ENCODE measurements at places on chromosomes 7 and 10. TPM values are rescaled to one million over a fixed set of nuclear protein-coding genes. Genes with fewer than 3 reads are reported as not detected.

PPIA gene
- 1,069 TPM for polyA plus RNA-seq

INMT gene
- 20.4 TPM for polyA plus RNA-seq

GSDME gene
- polyA plus RNA-seq: 16.6 TPM

EBLN1 gene
- not detected for polyA plus RNA-seq

PAPOLB gene
- polyA plus RNA-seq: 0.15 TPM

CDK14 gene
- 30.2 TPM for polyA plus RNA-seq

GALNT17 gene
- polyA plus RNA-seq: 15.8 TPM

DNA sequence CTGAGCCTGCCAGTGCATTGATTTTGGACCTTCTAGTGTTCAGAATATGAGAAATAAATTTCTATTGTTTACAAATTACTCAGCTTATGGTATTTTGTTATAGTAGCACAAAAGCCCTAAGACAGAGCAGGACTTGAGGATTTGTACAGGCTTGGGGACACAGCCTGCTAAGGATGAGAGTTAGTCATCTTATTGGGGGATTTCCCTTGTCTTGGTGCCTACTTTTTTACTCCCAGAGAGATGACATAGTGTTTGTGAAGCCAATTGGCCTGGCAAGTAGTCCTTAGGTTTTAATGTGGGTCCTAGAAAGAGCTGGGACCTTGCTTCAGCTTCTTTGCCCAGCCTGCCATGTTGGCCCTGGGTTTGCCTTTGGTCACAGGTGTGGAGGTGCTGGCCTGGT is 364.0 kb downstream of the REEP3 start:
- no peak for DNase-seq

- DNase-seq: peak; percentile 59
Observed at GRCh38 chr7:37448011-37448635, 541 bp downstream of the ELMO1 start.

DNA sequence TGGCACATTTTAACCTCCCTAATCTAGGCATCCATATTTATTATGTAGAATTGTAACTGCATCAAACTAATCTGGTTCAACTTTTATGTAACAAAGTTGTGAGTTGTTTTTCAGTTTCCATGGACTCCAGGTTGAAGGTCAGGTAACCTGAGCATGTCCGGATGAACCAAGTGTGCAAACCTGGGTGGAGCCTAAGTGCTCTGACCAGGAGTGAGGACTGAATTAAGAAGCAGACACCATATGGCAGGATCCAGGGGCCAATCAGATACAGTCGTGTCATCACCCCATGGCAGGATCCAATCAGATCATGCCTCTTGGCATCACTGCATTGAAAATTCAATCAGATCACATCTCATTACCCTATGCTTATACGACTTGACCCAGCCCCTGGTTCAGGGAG is 41.2 kb upstream of the PHYHIPL start:
- DNase-seq: no peak

DNA sequence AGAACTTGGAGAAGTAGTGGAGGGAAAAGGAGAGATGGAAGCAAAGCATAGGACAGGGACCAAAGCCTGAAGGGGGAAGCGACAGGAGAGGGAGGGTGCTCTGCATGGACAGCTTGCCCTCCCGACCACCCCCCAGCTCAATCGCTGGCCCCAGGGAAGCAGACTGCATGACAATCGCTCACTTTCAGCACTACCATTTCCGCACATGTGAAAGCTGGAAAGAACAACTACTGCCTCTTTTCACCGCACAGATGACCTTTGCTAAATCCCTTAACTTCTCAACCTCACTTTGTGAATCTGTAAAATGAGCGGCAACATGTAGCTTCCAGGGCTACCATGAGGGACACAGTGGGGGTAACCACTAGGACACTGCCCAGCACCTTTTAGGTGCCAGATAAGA is 17.1 kb downstream of the VOPP1 start:
- no peak for DNase-seq

GRCh38 chr7:98733036-98733435 is 116.0 kb downstream of the NPTX2 start:
- no peak for DNase-seq

- no peak for DNase-seq
Observed at GRCh38 chr10:50541921-50542320, 81.8 kb downstream of the SGMS1 start.

DNA sequence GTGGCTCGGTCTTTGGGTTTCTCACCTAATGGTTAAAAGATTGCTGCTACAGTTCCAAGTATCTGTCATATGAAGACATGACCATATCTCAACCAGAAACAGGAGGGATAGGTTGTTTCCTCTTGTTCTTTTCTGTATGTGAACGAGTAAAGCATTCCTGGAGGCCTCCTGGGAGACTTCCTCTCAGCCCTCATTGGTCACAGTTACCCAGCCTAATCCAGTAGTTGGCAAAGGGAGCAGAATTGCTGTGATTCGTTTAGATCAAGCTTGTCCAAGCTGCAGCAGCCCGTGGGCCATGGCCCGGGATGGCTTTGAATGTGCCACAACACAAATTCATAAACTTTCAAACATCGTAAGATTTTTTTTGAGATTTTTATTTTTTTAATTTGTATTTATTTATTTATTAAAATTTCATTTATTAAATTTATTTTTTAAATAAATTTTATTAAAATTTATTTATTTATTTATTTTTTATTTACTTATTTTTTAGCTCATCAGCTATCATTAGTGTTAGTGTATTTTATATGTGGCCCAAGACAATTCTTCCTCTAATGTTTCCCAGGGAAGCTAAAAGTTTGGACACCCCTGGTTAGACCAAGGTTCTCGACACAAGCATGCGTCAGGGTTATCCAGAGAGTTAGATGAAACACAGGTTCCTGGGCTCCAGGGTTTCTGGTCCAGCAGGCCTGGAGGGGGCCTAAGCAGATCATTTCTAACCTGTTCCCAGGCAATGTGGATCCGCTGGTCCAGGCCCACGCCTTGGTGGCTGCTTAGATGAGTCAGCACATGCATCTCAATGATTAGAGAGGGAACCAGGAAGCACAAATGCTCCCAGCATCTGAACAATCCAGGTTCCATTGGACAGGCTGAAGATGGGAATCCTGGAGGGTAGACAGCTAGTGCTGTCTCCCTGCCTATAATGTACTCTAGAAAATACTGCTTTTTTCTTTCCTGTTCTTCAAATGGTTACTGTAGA is 25.6 kb downstream of the CDC123 start:
- no peak for DNase-seq

- DNase-seq: peak; percentile 94
Observed at GRCh38 chr10:71748671-71749191, 24.6 kb downstream of the VSIR start.

- no peak for DNase-seq
Observed at GRCh38 chr7:16785846-16786245, 19.0 kb downstream of the AGR2 start.

- DNase-seq: peak; percentile 75
Observed at GRCh38 chr10:131841661-131842139, 59.1 kb upstream of the PPP2R2D start.

GRCh38 chr7:159154243-159154642 is 9.6 kb upstream of the VIPR2 start:
- DNase-seq: no peak

- DNase-seq: no peak
Observed at GRCh38 chr7:55271069-55271626, 94.0 kb upstream of the LANCL2 start.

- DNase-seq: peak; percentile 69
Observed at GRCh38 chr7:27189295-27189996, 4.4 kb upstream of the HOXA11 start.

DNA sequence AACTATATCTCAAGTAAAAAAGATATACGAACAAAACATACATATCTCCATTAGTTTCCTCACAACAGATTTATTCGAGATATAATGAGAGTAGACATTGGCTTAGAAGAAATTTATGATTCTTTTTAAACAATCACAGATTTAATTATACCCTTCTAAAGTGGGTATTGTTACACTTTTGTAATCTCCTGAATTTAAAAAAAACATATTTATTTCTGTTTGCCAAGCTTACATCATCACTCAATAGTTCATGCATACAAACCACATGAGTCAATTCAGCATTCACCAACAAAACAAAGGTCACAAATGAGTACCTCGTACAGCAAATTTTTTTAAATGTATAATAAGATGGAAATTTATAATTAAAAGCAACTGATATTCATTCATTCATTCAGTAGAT is 17.6 kb downstream of the LRRN3 start:
- no peak for DNase-seq

DNA sequence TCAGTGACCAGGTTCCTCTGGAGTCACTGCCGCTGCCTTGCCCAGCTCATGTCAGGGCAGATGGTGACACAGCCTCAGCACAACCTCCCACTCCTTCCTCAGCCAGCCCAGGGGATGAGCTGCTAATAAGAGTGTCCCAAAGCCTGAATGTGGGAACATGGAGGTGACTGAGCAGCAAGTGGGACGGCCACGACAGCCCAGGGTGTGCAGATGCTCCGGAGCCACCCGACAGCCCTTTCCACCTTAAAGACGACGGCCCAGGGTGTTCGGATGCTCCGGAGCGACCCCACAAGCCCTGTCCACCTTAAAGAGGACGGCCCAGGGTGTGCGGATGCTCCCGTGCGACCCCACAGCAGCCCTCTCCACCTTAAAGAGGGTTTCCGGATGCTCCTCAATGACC is 89.2 kb downstream of the DIP2C start:
- no peak for DNase-seq

DNA sequence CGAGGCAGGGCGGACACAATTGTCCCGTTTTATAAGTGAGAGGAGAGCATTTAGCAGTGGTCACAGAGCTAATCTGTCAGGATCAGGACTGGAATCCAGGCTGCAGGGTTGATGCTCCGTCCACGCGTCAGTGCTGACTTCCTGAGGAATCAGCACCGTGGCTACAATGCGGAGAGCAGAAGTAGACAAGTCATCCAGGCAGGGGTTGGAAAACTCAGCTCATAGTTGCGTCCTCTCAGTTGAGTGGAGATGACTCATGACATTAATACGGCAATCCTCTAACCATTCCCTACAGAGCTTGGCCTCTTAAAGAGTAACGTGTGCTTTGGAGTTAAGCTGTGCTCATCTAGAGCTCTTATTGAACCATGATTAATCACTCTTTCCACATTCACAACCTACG is 17.1 kb upstream of the HTR5A start:
- DNase-seq: no peak

All from left lung (tissue), 14 donors.